ENCODE measurements at places on chromosomes 4 and X.

DNA sequence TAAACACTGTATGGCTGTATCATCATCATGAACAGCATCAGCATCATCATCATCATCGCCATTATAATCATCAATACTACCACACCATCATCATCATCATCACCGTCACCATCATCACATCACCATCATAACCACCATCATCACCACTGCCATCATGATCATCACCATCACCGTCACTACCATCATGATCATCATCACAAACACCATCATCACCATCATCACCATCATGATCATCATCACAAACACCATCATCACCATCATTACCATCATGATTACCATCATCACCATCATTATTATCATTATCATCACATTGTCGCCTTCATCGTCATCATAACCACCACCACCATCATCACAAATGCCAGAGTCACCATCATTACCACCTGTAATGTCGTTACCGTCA, 1196.9 kb downstream of the NLGN4X start:
- no peak for DNase-seq

- DNase-seq, result no peak
Measured at GRCh38 chr4:7399440-7400234, 35.1 kb downstream of the PSAPL1 start.

DNA sequence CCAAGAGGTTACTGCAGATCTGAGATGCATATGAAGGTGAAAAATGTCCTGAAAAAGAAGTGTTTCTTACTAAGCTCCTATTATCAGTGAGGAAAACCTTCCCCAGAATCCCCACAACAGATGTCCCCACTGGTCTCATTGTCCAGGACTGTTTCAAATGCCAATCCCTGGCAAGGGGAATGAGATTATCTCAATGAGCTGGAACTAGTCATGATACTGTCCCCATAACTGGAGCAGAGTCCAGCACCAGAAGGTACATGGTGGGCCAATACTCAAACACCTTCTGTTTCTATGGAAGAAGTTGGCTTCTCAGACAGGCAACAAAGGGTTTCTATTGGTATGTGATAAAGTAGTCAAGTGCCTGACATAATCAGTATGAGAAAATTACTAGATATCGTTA, 221.1 kb upstream of the TLL1 start:
- no peak for DNase-seq

- no peak for DNase-seq
Measured at GRCh38 chrX:110004731-110005369, 1.9 kb downstream of the TMEM164 start.

All from activated CD4-positive, alpha-beta T cell treated with anti-CD3 and anti-CD28 coated beads for 24 hours (primary cell).